ENCODE measurements at places on chromosomes 2 and 18.

DNA sequence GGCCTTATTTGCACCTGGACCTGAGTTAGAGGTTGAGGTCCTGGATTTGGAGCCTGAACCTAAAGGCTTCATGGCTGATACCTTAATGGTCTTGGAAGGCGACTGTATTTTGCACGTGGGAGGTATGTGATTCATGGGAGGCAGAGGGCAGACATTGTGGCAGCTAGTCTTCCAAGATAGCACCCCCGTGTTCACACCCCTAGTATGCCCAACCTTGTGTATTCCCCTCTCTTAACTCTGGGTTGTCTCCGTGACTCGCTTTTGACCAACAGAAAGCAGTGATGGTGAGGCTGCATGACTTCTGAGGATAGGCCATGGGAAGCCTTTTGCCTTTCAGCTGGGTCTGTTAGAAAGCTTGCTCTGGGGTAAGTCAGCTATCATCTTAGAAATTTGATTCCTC, 45.8 kb upstream of the HAAO start:
- no peak for DNase-seq

DNA sequence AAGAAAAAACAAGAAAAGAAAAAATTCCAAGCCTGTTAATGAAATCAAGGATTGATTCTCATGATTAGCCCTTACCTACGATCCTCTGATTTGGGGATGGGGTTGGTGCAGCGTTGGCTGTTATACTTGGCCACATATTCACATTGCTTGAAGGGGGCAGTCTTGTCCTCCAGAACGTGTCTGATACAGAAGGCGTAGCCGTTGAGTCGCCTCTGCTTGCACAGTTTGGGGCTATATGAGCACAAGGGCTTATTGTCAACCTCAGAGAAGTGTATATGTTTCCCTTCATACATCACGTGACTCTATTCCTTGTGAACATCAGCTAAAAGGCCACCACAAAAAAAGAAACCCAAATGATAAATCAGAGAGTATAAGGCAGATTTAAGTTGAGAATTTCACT, 23.2 kb downstream of the INO80D start:
- no peak for DNase-seq

DNA sequence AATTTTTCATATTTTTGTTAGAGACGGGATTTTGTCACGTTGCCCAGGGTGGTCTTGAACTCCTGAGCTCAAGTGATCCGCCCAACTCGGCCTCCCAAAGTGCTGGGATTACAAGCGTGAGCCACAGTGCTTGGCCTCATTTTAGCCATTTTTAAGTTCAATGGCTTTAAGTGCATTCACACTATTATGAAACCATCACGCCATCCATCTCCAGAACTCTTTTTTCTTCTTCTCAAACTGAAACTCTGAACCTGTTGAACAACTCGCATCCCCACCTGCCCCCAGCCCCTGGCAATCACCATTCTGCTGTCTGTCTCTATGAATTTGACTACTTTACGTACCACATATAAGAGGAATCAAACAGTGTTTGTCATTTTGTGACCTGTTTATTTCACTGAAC, 31.3 kb upstream of the ASB18 start:
- no peak for DNase-seq

DNA sequence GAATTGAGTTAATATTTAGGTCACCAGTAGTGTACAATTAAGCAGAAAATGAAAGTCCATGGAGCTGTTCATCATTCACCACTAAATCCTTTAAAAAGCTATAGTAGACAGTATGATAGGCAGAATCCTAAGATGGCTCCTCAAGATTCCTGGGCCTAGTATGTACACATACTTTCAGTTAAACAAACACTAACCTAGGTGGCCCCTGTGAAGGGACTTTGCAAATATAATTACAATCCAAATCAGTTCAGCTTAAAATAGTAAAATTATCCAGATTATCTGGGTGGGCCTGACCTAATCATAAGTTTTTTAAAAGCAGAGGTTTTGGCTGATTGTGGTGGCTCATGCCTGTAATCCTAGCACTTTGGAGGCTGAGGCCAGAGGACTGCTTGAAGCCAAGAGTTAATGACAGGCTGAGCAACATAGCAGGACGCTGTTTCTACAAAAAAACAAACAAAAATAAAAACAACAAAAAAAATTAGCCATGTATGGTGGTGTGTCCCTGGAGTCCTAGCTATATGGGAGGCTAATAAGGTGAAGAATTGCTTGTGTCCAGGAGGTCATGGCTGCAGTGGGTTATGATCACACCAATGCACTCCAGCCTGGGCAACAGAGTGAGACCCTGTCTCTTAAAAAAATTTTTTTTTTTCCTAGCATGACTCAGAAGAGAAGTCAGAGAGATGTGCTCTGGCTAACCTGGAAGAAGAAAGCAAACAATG, 13.9 kb downstream of the MEX3C start:
- DNase-seq = no peak

- no peak for DNase-seq
Observed at GRCh38 chr18:12029786-12030584, 48.7 kb downstream of the IMPA2 start.

DNA sequence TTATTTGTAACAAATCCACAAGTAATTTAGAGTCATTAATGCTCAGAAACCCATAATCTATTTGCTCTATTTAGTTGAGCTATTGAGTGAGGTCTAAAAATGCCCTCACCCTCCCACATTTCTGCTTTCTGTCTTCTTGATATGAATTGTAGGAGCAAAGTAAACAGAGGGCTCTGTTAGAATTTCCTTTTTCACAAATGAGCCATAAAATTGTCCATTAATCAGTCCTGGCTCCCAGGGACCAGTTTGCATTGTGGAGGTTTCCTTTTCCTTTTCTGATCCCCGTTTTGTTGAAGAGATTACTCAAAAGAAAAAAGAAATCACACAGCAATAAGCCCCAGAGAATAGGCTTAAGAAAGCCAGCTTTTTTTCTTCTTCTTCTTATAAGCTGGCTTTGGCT, 476.7 kb downstream of the EPHA4 start:
- DNase-seq = no peak

- DNase-seq = no peak
Observed at GRCh38 chr18:8380926-8381325, 228.3 kb upstream of the RAB12 start.

DNA sequence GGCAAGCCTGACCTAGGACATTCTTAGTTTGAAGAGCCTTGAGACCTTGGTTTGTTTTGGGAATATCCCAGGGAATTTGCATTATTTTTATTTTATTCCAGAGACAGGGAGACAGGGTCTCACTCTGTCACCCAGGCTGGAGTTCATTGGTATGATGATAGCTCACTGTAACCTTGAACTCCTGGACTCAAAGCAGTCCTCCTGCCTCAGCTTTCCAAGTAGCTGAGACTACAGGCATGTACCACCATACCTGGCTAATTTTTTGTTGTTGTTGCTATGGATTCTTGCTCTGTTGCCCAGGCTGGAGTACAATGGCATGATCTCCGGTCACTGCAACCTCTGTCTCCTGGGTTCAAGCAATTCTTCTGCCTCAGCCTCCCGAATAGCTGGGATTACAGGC, 4.8 kb downstream of the MTA3 start:
- DNase-seq = no peak

GRCh38 chr2:102063487-102063911, 71.7 kb downstream of the IL1R2 start:
- DNase-seq = no peak

DNA sequence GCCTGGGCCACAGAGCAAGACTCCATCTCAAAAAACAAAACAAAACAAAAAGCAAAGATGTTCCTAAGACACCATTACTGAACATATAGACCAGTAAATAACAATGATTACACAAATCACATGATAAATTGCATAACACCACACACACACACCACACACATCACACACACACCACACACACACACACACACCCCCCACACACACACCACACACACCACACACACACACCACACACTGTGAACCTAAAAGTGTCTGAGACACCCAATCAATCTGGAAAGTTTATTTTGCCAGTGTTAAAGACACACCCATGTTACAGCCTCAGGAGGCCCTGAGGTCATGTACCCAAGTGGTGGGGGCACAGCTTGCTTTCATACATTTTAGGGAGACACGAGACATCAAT, 62.6 kb upstream of the ASAP2 start:
- no peak for DNase-seq

GRCh38 chr2:128366713-128367511, 48.2 kb upstream of the HS6ST1 start:
- no peak for DNase-seq

- DNase-seq = no peak
Observed at GRCh38 chr18:48589797-48590519, 51.1 kb downstream of the CTIF start.

- no peak for DNase-seq
Observed at GRCh38 chr2:215794829-215795546, 218.4 kb downstream of the MREG start.

- no peak for DNase-seq
Observed at GRCh38 chr18:33195795-33196194, 244.7 kb downstream of the CCDC178 start.

DNA sequence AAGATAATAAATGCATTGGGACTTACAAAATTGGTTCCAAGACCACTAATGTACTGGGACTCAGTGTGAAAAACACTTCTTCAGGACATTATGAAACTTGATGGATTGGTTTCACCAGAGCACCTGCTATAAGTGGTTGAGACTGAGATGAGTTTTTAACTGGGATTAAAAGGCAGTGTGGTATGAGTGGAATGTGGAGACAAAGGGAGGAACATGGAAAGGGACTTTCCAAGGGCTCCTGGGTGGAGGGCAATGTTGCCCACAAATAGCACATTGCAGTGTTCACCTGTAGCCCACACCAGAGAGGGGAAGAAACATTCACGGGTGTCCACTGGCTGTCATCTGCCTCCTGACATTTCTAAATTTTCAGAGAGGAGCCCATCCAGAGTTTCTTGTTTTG, 253.3 kb upstream of the TANK start:
- DNase-seq = no peak

- no peak for DNase-seq
Observed at GRCh38 chr2:191187105-191187829, 36.5 kb upstream of the STAT4 start.

- no peak for DNase-seq
Observed at GRCh38 chr2:201444746-201445465, 6.4 kb downstream of the TRAK2 start.

GRCh38 chr18:49048396-49049020, 97.7 kb upstream of the SMAD7 start:
- no peak for DNase-seq

DNA sequence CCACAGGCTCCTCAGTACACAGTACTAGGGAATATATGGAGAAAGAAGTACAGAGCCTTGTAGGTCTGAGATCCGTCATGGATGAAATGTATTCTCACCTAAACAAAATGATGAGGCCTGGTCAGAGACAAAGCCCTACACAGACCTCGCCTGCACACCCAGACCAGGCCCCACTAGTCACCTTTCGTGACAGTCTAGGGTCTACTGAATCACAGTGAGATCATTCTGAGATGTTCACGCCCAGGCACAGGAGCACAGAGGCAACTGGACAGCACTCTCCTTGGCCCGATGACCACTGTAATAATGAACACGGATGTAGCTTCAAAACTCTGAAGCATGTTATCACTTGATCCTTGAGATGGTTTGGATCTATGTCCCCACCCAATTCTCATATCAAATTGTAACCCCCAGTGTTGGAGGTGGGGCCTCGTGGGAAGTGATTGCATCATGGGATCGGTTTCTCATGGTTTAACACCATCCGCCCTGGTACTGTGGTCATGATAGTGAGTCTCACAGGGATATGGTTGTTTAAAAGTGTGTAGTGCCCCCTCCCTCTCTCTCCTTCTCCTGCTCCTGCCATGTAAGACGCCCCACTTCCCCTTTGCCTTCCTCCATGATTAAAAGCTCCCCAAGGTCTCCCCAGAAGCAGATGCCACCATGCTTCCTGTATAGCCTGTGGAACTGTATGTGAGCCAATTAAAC, 15.1 kb downstream of the DOCK10 start:
- no peak for DNase-seq

GRCh38 chr2:30894498-30895119, 87.4 kb upstream of the CAPN13 start:
- no peak for DNase-seq

Data from activated CD8-positive, alpha-beta memory T cell treated with anti-CD3 and anti-CD28 coated beads for 24 hours (primary cell).